ENCODE measurements at places on chromosomes 5 and 9. TPM values are rescaled to one million over a fixed set of nuclear protein-coding genes. Genes with fewer than 3 reads are reported as not detected.

The MAT2B gene
- total RNA-seq: 136 TPM

The SPINK1 gene
- not detected for total RNA-seq

The KIF4B gene
- total RNA-seq: under 0.01 TPM

The MAP1B gene
- 83.4 TPM for total RNA-seq

The CER1 gene
- total RNA-seq: not detected

Data from fibroblast of lung (primary cell).